Stimulated activated CD4-positive, alpha-beta T cell treated with anti-CD3 and anti-CD28 coated beads, Interleukin-4, amount 100 ng/mL, for 48 hours (primary cell): ENCODE measurements at places on chromosomes 3 and 15.

DNA sequence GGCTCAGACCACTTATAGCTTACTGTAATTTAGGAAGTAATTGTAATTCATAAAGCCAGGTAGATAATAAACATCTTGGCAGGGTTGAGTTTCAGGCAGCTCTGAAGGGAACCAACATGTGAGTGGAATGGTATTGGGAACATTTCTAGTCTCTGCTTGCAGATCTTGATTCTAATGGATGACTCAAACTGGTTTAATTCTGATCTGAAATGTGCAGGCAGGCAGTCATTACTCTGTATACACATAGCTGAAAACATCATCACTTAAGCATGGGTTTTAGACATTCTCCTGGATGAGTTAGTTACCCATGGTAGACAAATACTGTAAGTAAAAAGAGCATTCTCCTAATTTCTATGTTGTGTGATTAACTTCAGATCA is 317.0 kb upstream of the TPRG1 start:
- no peak for DNase-seq

GRCh38 chr3:17640466-17640865 is 102.0 kb downstream of the TBC1D5 start:
- no peak for DNase-seq

GRCh38 chr3:65037861-65038260 is 350.1 kb upstream of the ADAMTS9 start:
- no peak for DNase-seq

DNA sequence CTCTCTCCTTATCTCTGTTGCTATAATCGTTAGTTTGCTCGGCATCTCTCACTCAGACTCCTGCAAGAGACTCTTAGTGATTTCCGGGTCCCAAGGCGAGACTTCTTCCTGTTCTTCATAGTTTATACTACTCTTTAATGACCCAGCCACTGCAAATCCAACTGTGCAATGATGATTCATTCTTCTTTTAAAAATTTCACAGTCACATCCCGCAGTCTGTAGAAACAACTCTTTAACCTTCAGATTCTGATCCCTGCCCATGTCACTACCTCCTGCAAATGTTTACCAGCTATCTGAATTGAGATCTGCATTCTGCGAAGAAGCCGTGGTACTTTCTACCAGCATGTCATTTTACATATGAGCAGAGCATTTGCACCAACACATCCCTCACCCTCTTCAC is 2.8 kb upstream of the VGLL3 start:
- no peak for DNase-seq

- DNase-seq, result no peak
Measured at GRCh38 chr15:25391971-25392721, 46.7 kb downstream of the UBE3A start.
